Stimulated activated CD8-positive, alpha-beta memory T cell treated with anti-CD3 and anti-CD28 coated beads, Interleukin-4, amount 100 ng/mL, for 1 hour (primary cell): ENCODE measurements at places on chromosomes 5 and 9.

- no peak for DNase-seq
Observed at GRCh38 chr5:71778678-71779276, 59.7 kb downstream of the CARTPT start.

GRCh38 chr9:31389075-31389474 lies 995.4 kb upstream of the ACO1 start:
- no peak for DNase-seq

DNA sequence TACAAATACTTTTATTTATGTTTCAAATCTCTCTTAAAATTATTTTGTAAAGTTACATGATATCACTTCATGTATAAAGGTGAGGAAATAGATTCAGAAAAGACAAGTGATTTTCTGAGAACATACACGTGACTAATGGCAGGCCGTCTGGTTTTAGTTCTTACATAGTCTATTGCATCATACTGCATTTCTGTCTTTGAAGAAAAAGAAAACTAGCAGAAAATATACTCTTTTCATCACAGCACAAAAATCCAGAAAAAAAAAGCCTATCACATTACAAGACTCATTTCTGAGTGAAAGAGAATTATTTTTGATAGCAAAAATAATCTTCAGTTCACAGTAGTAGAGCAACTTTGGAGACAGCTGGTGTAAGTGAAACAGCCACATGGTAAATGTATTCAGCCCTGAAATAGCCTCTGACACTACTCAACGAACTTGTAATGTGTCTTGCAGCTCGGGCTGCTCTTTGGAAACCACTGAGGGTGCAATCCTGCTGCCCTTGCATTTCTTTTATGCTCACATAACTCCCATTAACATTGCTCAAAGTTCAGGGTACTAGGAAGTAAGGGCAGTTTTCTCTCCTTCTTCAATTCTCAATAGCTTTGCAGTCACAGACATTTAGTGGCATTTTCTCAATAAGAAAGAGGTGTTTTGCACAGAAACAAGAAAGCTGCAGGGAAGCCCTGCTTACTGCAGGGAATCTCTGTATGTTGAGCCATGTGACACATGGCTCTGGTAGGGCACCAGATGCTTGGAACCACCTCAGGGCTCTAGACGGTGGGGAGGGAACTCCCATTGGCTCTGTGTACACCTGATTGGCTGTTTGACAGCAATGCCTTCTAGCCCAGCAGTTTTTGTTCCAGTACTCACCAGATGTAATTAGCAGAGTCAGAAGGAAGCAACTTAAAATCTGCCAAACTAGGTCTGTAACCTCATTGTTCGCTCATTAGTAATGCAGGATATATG lies 845.3 kb upstream of the PTPRD start:
- no peak for DNase-seq

GRCh38 chr5:14917719-14918118 lies 46.1 kb upstream of the ANKH start:
- DNase-seq, result no peak

- DNase-seq, result no peak
Observed at GRCh38 chr5:113985505-113985904, 376.4 kb upstream of the KCNN2 start.

GRCh38 chr5:118637947-118638670 lies 350.2 kb downstream of the DTWD2 start:
- DNase-seq, result no peak

- no peak for DNase-seq
Observed at GRCh38 chr5:123421773-123422172, 1.4 kb downstream of the CEP120 start.

DNA sequence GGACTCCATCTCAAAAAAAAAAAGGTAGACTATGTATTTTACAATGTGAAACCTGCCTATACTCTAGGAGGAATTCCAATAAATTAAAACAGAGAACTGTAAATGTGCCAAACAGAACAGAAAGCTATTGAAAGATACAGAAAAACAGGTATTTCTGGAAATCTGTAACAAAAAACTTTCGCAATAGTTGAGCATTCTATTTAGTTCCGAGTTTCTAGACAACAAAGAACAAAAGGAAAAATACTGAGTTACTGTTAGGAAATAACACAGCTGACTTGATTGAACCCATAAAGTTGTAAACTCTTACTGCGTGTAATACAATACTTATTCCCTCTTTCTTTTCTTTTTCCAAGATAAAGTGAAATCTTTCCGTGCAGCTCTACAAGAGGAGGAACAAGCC lies 18.6 kb downstream of the DIMT1 start:
- no peak for DNase-seq

GRCh38 chr5:151186538-151186937 lies 29.0 kb upstream of the ANXA6 start:
- DNase-seq, result no peak
